ENCODE measurements at places on chromosomes 1 and 21.

DNA sequence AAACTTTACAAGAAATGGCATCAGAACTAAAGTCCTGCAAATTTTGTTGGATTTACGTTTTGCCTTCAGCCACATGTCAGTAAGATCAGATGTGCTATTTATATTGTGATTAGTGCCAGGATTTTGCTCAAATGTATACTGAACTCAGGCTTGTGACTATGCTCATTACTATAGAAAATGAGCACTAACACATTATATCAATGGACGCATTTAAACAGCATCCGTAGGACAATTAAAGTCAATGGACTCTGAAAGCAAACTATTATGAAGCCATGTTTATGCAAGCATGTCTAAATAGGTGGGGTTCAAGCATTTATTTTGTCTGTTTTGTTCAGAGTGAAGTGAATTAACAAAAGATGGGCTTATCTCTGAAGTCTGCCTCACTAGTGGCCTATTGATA lies 20.6 kb upstream of the DDAH1 start:
- no peak for DNase-seq

- DNase-seq: no peak
These were observed 73.5 kb upstream of the NGF start for GRCh38 chr1:115411371-115412063.

GRCh38 chr21:18493422-18493821 lies 89.8 kb upstream of the TMPRSS15 start:
- no peak for DNase-seq

DNA sequence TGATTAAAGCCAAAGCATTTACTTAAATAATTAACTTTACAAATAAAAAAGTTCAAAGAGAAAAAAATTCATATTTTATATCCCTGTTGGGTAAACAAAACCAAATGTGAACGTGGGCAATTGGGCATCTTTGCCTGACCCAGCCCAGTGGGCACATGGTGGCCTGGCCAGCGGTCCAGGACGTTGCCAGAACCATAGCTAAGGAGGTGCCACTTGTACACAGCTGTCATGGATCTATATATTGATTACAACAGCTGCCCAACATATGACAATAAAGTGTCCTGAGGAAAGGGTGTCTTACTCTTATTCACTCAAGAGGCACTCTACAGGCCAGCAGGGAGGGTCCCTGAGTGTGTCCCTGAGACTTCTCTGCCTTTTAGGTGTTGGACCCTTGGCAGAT lies 78.5 kb downstream of the BCAR3 start:
- no peak for DNase-seq

GRCh38 chr1:204357551-204358490 lies 1.9 kb downstream of the PLEKHA6 start:
- DNase-seq: peak; percentile 33

DNA sequence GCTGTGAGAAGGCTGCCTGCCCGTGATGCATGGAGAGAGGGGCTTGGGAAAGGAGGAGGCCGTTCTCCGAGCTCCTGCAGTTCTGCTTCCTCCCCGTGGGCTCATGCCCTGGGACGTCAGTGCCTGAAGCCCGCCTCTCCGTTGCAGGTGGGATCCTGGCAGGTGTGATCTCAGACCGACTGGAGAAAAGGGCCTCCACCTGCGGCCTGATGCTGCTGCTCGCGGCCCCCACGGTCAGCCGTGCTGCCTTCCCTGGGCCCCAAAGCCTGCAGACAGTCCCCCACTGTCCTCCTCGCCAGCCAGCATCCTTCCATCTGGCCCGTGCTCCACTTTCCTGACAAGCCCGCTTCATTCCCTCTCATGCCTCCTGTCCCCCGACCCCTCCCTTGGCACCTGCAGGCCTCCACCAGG lies 50.9 kb downstream of the SLC37A1 start:
- DNase-seq: no peak

DNA sequence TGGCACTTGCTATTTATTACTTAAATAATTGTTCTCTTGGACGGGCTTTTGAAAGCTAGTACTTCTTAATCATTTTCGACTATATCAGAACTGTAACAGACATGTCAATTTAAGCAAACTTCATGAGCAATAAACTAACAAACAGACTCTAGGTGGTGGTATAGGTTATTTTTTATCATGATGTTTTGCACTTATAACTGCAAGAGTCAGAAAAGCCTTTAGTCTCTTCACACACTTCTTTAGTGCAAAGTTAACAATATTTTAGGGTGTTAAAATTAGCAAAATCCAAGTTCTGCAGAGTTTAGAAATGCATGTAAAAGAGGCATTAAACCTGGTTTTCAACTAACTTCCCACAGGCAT lies 2.2 kb downstream of the NRIP1 start:
- DNase-seq: no peak

- no peak for DNase-seq
These were observed 19.4 kb upstream of the SLAMF6 start for GRCh38 chr1:160542303-160542945.

DNA sequence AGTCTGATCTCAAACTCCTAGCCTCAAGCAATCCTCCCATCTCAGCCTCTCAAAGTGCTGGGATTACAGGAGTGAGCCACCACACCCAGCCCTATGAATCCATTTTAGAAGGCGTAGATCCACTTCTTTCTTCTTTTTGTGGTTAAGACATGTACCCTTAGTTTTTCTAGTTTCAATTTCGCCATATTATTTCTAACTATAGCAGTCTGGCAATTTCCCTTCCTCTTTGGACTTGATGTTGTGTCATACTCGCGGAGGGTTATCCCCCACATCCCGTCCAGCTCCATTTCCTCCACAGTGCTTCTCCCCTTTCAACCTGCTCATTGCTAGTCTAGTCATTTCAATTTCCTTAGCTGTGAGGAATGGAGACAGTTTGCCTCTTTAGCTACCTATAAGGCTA lies 5.2 kb upstream of the LRRC8D start:
- no peak for DNase-seq

DNA sequence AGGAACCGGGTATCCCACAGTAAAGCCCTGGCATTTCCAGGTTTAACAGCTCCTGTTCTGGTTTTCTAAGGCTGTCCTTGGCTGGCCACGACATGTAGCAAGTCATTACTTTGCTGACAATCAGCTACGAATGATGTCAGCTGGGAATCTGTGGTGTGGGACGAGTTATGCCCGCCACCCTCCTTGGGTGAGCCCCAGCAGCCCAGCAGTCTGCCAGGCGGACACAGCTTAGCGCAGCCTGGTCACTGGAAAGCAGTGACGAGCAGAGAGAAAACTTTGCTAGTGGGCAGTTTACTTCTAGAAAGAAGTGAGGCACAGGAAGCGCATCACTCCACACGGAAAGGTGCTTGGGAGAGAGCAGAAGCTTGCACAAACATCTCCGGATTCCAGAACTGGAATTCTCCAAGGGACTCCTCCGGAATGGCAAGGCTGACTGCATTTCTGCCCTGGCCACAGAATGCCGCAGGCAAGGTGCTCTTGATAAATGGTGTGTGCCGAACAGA lies 15.5 kb upstream of the ZNF436 start:
- DNase-seq: no peak

DNA sequence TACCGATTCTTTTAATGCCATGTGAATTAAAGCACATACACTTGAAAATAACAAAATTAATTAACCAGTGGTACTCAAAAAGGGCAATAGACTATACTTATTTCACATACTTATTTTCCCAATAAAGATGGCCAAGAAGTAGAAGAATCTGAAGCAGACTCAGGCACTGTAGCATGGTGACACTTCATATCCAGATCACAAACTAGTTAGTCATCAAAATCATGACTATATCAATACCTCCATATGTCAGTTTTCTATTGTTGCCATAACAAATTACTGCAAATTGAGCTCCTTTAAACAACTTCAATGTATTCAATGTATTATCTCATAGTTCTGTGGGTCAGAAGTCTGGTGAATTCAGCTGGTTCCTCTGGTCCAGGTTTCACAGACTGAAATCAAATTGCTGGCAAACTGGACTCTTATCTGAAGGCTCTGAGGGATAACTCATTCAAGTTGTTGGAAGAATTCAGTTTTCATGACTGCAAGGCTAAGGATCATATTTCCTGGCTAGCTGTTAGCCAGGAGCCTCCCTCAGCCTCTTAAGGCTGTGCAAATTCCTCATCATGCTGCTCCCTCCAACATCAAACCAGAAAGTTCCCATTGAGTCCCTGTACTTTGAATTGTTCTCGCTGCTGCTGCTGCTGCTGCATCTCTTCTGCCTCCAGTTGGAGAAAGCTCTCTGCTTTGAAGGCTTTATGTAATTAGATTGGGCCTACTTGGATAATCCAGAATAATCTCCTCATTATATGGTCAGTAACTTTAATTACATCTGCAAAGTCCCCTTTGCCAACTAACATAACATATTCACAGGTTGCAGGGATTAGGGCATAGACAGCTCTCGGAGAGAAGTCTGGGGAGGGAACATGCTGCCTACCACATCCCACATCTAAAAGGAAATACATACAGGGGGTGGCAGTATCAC lies 91.5 kb downstream of the MRPL39 start:
- DNase-seq: no peak

DNA sequence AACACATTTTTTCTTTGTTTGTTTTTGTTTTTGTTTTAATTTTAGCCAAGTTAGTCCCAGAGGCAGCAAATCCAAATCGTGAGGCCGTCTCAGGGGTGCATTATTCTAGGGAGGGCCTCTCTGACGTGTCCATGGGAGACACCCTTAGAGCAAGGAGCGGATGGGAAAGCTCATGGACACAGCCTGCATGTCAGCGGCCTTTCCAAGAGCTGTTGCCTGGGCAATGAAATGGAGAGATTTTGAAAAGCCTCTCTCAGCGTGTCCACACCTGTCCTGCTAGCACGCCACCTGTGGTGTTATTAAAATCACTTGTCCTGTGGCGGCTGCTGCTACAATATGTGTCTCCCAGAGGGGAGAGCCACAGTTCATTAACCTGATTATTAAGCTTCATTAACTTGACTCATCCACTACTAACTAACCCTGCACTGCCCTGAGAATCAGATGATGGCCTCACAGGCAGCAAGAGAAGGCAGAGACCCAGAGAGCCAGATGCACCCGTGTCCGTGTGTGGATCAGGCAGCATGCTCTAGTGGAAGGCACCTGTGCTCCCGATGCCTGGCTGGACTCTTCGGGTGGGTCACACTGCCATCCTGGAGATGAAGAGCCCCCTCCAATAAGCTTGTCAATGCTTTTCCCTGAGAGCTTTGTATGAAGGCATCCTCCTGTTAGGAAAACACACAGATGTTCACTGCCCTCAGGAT lies 133.3 kb downstream of the PGBD5 start:
- no peak for DNase-seq

DNA sequence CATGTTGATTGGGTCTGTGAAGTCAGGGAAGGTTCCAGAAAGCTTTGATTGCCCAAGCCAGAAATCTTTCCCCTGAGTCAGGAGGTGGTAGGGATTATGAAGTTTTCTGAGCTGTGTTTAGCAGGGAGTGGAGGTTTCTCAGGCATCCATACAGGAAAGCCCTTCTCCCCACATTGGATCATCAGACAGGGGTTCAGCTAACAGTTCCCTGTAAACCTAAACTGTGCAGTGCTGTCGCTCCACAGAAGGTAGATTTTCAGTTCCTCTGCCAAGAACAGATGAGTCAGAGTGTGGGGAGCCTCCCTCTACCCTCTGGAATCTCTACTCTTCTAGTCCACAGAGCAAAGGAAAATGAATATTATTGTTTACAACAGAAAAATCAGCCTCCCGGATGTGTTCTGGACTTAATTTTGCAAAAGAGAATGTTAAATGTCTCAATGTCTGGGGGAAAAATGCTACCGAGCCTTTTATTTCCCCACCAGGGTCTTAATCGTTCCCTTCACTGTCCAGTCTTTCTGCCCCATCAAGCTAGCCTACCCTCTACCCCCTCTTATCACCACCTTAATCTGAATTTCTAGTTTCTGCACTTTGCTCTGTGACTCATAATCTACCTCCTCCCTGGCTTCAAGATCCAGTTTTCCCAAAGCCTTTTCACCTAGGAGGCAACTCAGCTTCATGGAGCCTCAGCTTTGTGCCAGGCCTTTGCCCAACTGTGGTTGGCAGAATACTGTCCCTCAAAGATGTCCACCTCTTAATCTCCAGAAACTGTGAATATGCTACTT lies 355.6 kb downstream of the PRDM2 start:
- DNase-seq: no peak

- DNase-seq: no peak
These were observed 53.4 kb downstream of the UBR4 start for GRCh38 chr1:19156676-19157075.

GRCh38 chr1:55069280-55069679 lies 29.9 kb downstream of the PCSK9 start:
- DNase-seq: no peak

GRCh38 chr21:15134701-15135470 lies 70.1 kb upstream of the NRIP1 start:
- no peak for DNase-seq

DNA sequence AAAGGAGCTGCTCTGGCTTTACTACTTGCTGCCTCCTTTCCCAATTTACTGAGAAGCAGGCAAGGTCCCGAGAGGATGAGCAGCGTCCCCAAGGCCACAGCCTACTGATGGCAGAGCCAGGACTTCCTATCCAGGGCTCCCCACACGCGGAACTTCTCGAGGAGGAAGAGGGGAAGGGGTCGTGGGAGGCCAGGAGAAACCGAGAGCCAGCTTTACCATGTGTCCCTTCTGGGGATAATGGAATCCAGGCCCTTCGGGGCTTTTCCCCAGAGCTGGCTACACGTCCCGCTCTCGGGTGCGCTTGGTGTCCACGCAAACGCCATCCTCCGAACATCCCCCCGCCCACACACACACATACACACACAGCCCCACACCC lies 4.3 kb upstream of the CCN1 start:
- DNase-seq: no peak

All from substantia nigra (tissue), 51 donors.